ENCODE measurements at places on chromosomes 2 and 18. TPM values are rescaled to one million over a fixed set of nuclear protein-coding genes. Genes with fewer than 3 reads are reported as not detected.

The CDH7 gene
- total RNA-seq = 7.3 TPM

The VWA3B gene
- under 0.01 TPM for total RNA-seq

The PDE11A gene
- total RNA-seq = 1.2 TPM

The GDF7 gene
- total RNA-seq = under 0.01 TPM

DNA sequence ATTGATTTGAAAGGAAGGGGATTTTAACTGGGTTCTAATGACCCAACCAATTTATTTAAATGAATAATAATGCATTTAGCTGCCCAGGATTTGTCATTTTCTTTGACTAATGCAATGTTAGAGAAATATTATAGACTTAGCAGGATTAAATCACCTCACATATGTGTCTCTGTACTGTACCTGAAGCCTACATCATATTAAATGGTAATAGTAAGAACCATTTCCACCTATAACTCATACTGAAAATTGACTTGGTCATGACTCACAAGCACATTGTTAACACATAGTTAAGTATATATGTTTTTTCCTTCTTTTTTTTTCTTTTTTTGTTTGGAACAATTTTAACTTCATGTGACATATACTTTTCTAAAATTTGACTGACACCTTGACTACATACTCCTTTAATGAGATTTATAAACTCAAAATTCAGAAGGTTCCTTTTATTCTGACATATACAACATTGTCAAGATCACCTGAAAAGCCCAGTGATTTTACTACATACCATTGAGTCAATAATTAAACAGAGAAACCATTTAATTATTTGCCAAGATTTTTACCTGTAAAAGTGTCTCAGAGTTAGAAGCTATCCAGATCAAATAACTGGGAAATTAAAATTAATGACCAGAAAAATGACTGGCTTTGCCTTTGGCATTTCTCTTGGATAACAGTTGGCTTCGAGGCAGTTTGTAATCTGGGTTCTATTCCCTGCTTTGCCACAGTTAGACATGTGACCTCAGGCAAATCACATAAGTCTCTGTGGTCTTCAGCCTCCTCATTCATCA lies 58.8 kb upstream of the CDC42EP3 start:
- no peak for DNase-seq

DNA sequence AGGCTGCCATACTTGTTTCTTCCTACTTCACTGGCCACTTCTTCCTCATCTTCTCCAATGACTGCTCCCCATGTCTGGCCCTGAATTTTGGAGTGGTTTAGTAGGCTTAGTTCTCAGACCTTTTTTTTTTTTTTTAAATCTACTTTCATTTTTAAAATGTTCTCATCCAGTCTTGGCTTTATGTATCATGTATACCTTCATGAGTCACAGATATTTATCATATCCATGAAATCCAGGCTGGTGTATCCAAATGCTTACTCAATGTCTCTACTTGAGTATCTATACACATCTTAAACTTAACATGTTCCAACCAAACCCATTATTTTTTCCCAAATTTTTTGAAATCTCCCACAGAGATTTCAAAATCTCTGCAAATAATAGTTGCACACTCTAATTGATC lies 26.3 kb upstream of the CFAP36 start:
- DNase-seq = no peak

DNA sequence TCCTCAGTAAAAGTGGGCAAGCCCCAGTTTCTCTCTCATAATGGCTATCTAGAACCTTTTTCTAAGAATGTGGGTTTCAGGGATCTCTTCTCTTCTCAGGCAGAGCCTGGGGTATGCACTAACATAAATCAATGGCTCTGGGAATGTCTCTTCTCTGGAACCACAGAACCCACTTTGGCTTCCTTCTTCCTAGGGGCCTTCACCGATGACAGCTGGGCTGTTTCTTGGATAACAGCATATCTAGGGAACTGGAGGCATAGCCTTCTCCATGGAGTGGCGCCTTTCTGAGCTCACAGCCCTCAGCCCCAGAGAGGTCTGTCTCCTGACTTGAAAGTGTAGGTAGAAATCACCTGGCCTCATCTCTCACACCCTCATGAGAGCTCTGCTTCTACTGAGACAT lies 247.9 kb downstream of the CLIP4 start:
- no peak for DNase-seq

DNA sequence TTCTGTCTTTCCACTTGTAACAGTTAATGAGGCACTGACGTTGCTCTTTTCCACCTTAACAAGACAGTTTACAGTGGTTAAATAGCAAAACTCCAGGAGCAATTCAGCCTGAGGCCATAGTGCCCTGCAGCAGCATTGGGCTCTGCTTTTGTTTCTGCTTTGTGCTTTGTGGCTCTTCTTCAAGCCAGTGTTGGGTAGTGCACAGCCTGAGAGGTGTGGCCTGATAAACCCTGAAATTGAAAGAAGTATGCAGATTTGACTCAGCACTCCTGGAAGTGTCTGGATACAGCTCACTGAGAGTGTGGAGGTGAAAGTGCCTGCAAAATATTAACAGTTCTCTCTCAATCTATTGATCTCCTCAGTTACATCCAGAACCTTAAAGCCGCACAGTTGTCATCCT lies 63.0 kb downstream of the STK25 start:
- DNase-seq = no peak
